A549 treated with AZD2906 at 1 μM for 4 hours (cell line): ENCODE measurements at places on chromosomes 7 and 10. TPM values are rescaled to one million over a fixed set of nuclear protein-coding genes. Genes with fewer than 3 reads are reported as not detected.

DYNC1I1 gene
- 0.15 to 0.29 TPM (median 0.16 TPM) in 5 replicates for total RNA-seq

VTI1A gene
- 11.2 to 14.9 TPM (median 13.1 TPM) in 5 replicates for total RNA-seq

HACD1 gene
- total RNA-seq = 32.5 to 57.4 TPM (median 57.0 TPM) in 5 replicates

PNLIP gene
- total RNA-seq = 0.13 to 0.28 TPM (median 0.14 TPM) in 4 of 5 replicates, not detected in the other

PLXNA4 gene
- total RNA-seq = 0.18 to 0.85 TPM (median 0.56 TPM) in 5 replicates

VWDE gene
- 0.31 to 0.63 TPM (median 0.50 TPM) in 5 replicates for total RNA-seq
